H54 (cell line): ENCODE measurements at places on chromosomes 5 and 9.

GRCh38 chr5:16595881-16596580, 20.8 kb downstream of the RETREG1 start:
- DNase-seq, result no peak

DNA sequence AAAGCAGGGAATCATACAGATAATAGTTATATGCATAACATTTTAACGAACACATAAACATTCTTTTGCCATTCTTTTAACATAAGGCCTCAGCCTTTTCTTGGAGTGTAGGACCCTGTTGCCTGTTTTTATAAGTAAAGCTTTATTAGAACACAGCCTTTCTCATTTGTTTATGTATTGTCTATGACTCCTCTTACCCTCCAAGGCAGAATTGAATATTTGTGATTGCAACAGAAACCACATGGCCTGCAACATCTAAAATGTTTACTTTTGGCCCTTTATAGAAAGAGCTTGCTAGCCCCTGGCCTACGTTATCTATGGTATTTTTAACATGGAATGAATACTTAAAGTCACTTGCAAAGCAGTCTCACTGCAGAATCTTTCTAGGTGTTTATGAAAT, 2.6 kb downstream of the SLC31A1 start:
- DNase-seq, result no peak

GRCh38 chr9:99000476-99001395, 57.0 kb downstream of the COL15A1 start:
- peak; percentile 65 for DNase-seq

- peak; percentile 6 for DNase-seq
These were observed 236.5 kb downstream of the DMRTA1 start for GRCh38 chr9:22682961-22683699.

DNA sequence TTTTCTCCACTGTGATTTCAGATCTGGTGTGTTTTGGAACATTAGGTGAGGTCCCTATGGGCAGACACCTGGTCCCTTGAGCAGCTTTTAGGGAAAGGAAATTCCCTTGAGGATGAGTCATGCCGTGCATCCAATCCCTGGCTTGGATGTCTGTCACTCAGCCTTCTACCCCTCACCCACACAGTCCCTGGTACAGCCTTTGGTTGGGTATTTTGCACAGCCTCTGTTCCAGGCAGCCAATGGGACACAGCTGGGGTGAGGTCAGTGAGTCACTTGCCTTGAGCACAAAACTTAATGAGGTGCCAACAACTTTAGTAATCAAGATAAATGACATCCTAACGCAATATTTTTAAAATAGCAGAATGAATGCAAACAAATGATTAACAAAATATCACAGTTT, 22.7 kb upstream of the SVEP1 start:
- no peak for DNase-seq

GRCh38 chr5:142235870-142236672, 88.8 kb downstream of the SPRY4 start:
- DNase-seq, result no peak

DNA sequence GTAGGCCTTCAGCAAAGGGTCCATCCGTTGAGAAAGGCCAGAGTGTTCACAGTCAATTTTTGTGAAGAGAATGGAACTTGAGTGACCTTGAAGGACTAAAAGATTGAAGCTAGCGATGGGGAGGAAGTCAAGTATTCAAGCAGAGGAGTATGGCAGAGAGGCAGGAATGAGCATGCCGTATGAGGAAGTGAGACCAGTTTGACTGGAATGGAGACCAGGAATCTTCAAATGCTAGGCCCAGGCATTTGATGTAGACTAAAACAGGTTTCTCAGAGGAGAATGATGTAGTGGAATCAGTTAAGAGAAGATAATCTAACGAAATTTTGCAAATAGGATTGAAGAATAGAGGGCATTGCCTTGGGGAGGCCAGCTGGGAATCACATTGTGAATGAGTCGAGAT, 90.4 kb upstream of the SEMA6A start:
- DNase-seq, result no peak

- no peak for DNase-seq
These were observed 1.9 kb downstream of the FOXB2 start for GRCh38 chr9:77021291-77021894.

- DNase-seq, result no peak
These were observed at the start of gene DCANP1 for GRCh38 chr5:135447298-135447929. Gene DCANP1, minus strand, starts transcription at chr5:135447348. Its CDS starts 240 bp downstream, at chr5:135447108.

- no peak for DNase-seq
These were observed 5.3 kb downstream of the RAB14 start for GRCh38 chr9:121196389-121196788.

- no peak for DNase-seq
These were observed 163.4 kb downstream of the ICE1 start for GRCh38 chr5:5585751-5586341.

DNA sequence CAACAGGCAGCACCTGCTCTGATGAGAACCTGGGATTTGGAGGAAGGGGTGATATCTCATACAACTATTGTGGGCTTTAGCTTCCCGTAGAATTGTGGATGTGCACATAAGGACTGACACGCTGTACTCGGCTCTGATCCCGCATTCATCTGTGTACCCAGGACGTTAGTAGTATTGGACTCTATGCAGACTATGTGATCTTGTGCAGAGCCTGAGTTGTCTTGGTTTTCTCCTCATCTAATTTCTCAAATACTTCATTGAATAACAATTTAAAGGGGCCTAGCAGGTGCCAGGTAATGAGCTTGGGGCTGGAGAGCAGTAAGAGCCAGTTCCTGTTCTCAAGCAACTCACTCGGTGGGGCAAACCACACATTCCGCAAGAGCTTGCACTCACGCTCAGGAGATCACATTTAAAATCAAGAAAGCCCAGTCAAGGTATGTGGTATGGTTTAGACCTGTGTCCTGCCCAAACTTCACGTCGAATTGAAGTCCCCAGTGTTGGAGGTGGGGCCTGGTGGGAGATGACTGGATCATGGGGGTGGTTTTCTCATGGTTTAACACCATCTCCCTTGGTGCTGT, 14.8 kb downstream of the C5orf15 start:
- no peak for DNase-seq

- no peak for DNase-seq
These were observed 42.5 kb upstream of the ABCA1 start for GRCh38 chr9:104970271-104970987.

DNA sequence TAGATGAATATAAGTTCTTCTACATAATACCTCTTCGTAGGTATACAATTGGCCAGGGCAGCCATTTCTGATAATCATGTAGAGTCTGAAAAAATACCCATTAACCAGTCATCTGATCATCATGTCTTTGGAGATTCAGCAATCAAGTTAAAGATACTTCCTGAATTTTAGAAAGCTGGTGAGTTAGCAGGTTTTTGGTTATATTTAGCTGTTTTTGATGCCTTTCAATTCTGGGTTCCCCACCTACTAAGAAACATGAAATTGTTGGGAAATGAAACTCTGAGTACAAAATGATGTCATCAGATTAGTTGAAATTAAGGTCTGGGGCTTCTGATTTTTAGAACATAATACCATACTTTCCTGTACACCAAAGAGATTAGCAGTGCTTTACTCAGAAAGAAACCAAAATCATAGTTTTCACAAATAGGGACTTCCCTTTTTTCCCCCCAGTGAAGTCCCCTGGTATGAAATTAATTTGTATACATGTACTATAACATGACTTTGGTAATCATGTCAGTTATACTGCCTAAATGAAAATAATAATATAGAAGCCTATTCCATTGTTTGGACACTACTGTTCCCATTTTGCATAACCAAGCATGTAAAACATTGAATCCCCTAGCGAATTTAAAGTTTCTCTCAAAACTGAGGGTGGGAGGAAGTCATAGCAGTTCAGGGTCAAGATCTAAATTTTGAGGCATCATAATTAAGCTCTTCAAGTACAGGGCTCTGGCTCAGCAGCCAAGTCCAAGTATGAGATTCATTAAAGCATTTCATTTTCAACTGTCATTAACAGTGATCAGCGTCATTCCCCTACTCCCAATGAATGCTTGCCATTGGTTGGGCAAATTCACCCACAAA, 17.9 kb downstream of the PRLR start:
- no peak for DNase-seq

DNA sequence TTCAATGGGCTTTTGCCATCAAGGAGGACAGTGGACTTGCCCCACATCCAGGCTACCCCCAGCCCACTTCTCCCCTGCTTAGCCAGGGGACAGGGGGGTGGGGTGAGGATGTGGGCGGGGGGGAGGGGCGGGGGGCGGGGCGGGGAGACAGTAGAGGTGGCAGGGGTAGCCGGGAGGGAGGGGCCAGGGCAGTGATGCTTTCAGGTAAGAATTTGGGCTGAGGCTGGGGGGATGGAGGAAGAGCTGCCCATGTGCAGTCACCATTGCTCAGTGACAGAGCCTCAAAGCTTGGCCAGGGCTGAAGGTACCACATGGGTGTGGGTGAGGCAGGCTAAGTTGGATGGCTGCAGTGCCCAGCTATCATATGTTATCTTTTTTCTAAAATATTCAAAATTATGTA, 40.7 kb upstream of the HNRNPA0 start:
- no peak for DNase-seq

- DNase-seq, result no peak
These were observed 216.9 kb downstream of the CD180 start for GRCh38 chr5:66979738-66980137.

- peak; percentile 10 for DNase-seq
These were observed 118.6 kb downstream of the ZSWIM6 start for GRCh38 chr5:61450493-61451279.

DNA sequence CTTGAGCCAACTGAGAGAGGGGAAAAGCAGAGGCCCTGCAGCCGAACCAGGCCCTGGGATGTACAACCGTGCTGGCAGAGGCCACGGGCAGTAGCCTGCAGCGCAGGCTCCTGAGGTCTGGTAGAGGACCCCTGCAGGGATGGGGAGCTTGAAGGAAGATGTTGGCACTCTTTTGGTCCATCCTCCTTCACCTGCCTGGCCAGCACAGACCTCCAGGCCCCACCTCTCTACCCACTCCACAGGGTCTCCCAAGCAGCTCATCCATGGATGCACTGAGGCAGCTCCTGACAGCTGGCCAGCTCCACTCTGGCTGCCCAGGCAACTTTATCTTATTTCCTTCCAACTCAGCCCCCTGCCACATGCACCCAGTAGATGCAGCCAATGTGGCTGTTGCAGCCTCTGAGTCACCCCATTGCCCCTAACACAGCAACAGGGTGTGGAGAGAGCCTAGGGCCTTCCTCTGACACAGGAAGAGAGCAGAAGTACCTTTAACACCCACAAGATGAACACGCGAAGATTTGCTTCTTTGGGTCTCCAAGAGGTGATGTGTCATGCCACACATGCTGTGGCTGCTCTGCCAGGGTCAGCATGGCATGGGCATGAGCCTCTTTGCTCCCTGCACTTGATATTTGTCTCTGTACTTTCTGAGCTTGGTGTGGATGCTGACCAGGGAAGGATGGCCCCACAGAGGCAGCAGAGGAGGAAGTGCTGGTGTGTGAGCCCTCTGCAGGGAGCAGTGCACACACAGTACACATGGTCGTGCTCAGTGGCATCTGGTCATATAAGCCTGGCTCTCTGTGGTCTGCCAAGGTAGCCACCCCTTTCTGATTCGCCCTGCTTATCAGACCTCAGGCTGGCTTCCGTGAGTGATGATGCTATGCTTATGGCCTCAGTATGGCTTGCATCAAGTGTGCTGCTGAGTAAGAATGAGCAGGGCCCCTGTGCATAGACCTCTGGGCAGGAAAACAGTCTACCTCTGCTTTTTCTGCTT, 117.2 kb downstream of the NRG2 start:
- no peak for DNase-seq

- no peak for DNase-seq
These were observed 12.9 kb downstream of the DYNC2I2 start for GRCh38 chr9:128643519-128644300.

- no peak for DNase-seq
These were observed 105.4 kb downstream of the LPAR1 start for GRCh38 chr9:110932863-110933262.

DNA sequence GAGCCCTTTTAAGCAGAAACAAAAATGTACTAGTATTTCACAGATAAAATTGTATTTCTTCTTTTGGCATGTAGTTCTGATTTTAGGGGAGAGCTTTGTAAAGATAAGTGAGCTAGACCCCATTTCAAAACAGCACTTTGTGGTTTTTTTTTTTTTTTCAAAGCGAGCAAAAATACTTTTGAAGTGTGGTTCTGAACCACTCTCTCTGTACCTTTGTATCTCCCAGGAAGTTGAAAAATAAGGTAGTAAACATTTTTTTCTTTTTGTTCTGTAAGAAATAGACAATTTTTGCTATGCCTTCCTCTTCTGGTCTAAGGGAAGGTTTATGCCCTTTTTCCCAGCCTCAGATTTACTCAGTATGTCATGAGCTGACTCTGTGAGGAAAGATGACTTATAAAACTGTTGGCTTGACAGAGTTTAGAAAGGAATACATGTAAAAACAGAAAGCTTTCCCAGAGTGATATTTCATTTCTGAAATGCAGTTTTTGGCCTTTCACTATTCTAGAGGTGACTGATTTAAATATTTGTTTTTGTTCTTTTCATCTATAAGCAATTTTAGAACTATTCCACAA, 12.5 kb downstream of the ERCC6L2 start:
- DNase-seq, result no peak

GRCh38 chr9:92762196-92762595, 2.4 kb downstream of the BICD2 start:
- DNase-seq, result no peak

DNA sequence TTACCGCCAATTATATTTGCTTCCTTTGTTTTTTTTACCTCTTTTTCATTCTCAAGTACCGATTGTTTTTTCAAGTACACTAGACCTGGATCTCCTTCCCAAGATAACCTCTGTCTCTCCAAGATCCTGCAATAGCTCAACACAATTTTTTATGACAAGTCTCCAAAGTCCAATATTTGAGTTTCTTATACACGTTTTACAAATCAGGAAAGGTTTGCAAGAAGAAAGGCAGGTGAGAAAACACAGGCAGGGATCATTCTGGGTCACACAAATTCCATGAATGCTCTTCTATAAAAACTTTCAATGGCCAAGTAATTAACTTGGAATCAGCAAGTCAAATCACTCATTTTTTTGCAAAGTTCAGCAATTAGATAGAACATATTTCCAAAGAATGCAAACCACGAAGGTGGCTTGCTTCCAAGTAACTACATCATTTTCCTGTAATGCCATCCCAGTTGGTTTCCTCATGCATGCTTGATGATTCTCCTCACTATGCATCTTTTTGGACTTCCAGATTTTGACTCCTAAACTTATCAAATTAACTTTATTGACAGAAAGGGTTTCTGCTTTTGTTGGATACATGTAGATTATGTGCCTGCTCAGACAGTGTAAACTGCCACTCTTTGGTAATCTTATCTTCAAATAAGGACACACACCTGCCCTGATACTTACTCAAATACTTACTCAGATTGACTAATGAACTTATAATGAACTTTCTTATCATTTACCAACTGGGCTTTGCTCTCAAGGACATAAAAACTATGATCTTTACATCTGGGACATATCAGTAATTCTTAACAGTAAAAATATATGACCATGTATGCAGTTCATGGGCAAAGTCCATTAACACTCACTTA, 24.7 kb upstream of the IFNE start:
- no peak for DNase-seq

- no peak for DNase-seq
These were observed 7.0 kb upstream of the ARSB start for GRCh38 chr5:78992146-78992545.

- DNase-seq, result no peak
These were observed 840.2 kb upstream of the C9orf72 start for GRCh38 chr9:28413471-28413870.

GRCh38 chr9:34654323-34655051, 2.5 kb downstream of the IL11RA start:
- DNase-seq, result no peak
